Amygdala (tissue), 56 donors: ENCODE measurements at places on chromosomes 1 and 21.

- no peak for DNase-seq
Observed at GRCh38 chr1:11339346-11340232, 66.6 kb downstream of the UBIAD1 start.

DNA sequence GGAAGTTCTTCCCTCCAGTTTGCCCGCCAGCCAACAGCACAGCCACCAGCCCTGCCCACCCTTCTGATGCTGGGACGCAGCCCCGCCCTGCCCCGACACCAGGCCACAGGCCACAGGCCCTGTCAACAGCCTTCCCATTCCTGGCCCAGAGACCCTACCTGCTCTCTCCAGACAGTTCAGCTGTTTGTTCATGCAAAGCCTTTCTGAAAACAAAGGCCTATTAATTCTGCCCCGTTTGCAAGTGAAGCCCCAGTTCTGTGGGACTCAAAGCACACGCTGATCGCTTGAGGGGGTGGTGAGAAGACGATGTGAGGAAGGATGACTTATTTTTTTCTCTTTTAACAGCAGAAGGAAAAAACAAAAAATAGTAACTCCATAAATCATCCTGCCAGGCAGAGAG is 55.4 kb upstream of the KIF26B start:
- no peak for DNase-seq

DNA sequence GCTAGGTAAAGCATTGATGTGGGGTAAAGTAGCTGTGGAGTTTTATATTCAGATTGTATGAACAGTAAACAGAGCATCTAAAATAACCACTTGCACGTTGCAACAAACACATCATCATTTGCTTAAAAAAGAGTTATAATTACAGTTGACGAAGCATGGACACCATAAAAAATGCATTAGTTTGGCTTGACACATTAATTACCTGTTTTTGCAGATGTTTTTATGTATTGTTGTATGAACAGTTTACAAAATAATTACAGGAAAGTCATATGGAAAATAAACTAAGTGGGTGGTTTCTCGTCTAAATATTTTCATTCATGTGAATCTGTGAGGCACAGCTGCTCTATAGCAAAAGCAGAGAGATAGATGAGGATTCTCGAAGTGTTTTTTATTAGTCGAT is 108.3 kb downstream of the RPS6KC1 start:
- DNase-seq: no peak

DNA sequence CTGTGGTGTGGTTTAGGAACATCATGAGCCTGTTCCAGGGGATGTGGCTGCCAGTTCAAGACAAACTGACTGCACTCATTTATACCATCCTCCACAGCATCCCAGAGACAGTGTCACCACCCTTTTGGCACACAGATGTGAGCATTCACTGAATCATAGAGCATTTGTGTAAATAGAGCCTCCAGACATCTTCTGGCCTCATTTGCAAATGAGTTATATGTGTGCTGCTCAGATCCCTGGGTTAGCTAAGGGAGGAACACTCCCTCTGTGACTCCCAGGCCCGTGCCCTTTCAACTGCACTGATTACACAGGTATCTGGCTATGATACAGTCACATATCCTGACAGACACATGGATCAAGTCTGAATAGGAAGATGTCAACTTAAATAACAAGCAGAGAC is 351.5 kb upstream of the PLD5 start:
- DNase-seq: no peak

- DNase-seq: peak; percentile 18
Observed at GRCh38 chr1:2091611-2092604, 41.7 kb downstream of the PRKCZ start.

- DNase-seq: no peak
Observed at GRCh38 chr1:11308699-11309224, 35.8 kb downstream of the UBIAD1 start.

DNA sequence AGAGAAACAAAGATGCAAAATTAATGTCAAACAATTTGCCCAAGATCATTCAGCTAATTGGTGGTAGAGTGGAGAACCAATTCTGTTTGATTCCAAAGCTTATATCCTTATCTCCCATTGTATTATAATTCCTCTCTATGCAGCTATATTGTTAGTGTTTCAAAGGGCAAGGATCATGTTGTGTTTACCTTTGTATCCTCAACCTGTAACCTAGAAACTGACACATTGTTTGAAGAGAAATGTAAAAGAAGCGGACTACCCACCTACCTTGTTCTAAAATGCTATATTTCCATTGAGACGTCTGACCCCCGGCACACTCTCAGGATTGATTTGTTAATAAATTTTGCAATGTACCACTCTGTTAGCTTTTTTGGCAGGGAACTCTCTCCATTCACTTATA is 9.3 kb downstream of the RAVER2 start:
- DNase-seq: no peak

- no peak for DNase-seq
Observed at GRCh38 chr1:156584813-156585212, 5.3 kb downstream of the TTC24 start.

DNA sequence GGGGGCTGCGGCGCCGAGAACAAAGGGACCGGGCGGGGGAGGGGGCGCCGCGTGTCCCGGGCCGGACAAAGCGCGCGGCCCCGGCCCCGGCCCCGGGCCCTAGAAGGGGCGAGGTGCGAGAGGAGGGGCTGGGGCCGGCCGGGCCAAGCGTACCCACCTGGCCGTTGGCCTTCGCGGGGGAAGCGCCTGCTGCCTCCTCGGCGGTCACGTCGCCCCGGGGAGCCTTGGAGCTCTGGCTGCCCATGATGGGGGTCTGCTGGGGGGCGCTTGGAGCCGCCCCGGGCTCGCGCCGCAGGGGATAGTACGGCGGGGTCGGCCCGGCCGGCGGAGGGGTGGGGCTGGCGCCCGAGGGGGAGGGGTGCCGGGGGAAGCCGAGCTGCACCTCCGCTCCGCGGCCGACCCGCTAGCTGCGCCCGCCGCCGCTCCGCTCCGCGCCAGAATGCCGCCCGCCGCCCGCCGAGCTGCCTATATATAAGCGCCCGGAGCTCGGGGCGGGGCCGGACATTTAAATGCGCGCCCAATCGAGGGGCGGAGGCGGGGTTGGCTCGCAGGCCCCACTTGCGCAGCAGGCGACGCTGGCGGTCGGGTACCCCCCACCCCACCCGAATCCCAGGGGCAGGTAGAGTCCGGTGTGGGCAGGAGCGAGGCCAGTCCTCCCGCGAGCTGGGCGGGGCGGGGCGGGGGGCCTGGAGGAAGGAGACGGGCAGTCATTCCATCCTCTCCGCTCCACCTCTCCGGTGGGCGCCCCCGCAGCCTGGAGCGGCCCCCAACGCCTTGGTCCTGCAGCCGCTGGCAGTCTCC is at the start of gene MARCKSL1:
Gene MARCKSL1, minus strand, starts transcription at position 444 of the 801 bp plus-strand sequence. Its CDS starts 200 bp downstream, at position 244.
- peak; percentile 79 for DNase-seq

GRCh38 chr21:32368386-32368785 is 24.4 kb downstream of the URB1 start:
- no peak for DNase-seq

- DNase-seq: no peak
Observed at GRCh38 chr1:15456313-15456954, at the start of gene CELA2A. CELA2A (plus strand) TSS chr1:15456732; CDS start chr1:15456754, 22 bp downstream.

GRCh38 chr1:23370330-23370708 is 683 bp upstream of the ZNF436 start:
- no peak for DNase-seq

- DNase-seq: peak; percentile 93
Observed at GRCh38 chr1:241640149-241640866, at the start of the genes CHML and OPN3. CHML (minus strand) TSS chr1:241640369; CDS start chr1:241635766, 4,603 bp downstream. OPN3 (minus strand) TSS chr1:241640369; CDS start chr1:241640254, 115 bp downstream.

GRCh38 chr21:46088189-46088588 is 9.7 kb upstream of the COL6A2 start:
- no peak for DNase-seq

DNA sequence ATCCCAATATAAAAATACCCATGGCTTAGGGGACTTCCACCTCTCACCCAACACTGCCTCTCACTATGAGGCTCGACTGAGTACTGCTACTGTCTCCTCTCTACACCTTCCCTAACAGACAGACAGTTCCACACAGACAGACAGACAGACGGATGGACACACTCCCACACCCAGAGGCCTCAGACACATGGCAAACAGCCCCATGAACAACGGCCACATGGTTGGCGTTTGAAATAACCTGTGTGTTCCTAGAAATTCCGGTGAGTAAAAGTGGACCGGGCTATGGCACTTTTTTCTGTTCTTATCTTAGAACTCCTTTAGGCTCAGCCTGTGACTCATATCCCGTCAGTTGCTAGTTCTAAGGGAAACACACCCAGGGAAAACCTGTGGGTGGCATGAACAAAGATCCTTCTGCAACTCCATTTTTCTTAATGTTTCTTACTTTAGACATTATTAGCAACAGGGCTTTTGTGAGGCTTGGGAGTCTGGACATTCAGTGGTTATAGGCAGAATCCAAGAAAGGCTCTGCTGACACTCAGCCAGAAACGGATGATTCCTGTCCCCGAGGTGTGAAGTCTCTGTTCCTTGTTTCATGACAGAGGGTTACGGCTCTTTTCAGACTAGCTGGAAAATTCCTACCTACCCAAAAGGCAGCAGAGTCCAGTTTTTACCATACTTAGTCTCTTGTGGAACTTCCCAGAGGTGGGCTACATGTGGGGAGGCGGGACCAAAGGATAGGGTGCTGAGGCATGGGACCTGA is 90.5 kb upstream of the TLR5 start:
- DNase-seq: no peak

DNA sequence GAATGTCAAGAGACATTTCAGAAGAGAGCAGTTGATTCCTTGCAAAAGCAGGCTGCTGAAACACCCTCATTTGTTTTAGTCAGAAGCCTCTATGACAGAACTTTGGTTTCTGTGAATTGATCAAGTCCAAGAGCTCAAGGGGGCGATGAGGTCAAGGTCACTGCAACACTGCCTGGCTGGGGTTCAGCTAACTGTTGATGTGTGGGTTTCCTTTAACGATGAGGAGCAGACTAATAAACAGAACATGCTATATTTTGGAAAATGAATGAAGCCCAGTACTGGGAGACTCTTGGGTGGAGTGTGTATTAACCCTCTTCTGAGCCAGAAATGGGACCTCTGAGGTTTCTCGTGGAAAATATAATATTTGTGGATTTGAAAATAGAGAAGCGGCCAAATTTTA is 109.3 kb downstream of the ZC3H11B start:
- no peak for DNase-seq

DNA sequence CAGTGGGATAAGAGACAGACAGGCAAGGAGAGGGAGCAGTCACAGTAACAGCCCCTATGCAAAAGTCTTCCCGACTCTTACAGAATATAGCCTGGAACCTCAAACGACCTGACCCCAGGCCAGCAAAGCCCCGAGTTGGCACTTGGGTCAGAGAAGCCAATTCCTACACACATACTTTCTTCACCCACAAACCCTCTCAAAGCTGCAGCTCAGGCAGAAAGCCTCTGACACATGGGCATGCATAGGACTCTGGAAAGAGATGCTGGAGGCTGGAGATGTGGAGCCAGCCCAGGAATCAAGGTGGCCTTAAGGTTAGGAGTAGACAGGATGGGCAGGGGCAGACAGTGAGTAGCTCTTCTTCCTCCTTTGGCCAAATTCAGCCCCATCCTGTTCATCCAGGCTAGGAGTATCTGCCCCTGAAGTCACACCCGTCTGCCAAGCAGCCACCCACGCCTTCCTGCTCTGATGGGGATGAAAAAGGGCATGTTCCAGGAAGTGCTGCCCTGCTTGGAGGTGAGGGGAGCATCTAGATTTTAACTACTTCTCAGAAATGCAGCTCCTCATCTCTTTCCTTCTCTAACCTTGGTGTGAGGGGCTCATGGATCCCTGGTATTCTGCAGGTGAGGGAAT is 7.8 kb downstream of the SLC41A1 start:
- no peak for DNase-seq

DNA sequence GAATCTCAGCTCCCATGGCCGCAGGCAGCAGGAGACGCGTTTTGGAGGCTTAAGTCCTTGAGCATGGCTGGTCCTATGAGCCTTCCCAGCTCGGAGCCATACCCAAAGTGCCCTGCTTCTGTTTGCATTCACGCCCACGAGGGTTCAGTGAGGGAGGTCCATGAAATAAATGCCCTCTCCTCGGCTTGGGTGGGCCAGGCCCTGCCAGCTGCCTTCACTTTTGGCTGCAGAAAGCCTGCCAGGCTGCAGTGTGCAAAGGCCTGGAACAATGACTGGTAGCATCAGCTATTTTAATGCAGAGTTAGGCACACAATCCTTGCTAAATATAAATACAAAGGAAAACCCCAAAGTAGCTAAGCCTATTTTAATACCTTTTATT is 49.4 kb downstream of the H3-3A start:
- DNase-seq: no peak

- DNase-seq: no peak
Observed at GRCh38 chr1:218886101-218886871, 287.4 kb upstream of the LYPLAL1 start.

- no peak for DNase-seq
Observed at GRCh38 chr1:200035397-200035955, 8.0 kb downstream of the NR5A2 start.

DNA sequence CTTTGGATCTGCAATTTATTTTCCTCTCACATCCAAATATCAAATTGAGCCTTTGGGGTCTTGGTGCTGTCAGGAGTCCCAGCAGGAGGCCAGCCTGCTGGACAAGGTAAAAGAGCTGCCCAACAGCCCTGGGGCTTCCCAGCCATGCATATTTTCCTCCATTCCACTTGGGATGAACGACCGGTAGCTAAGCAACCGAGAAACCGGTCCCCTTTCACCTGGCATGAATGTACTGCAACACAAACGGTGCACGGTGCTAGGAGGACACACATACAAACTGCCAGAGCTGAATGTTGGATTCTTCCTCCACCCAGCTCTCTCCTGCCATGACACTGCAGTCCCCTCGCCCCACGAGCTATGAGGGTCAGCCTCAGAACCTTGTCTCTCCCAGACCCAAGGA is 42.7 kb downstream of the BCAR3 start:
- DNase-seq: no peak

DNA sequence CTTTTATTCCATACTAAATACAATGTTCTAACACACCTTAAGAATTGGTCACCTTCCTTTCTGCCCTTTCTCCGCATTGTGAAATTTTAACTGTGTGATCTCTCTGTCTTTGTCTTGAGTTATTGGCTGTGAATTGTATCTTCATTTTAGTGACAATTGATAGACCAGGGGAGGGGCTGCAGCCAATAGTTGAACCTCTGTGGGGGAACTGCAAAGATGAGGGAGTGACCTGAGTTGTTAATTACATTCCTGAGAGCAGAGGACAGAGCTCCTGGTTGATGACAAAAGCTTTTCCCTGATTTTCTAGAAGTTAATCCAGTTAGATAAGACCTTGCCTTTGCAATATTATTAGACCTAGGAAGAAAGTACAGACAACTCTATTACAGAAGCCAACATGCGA is 1535.7 kb downstream of the BRINP3 start:
- DNase-seq: no peak

- no peak for DNase-seq
Observed at GRCh38 chr1:245870698-245871097, 636.4 kb downstream of the SMYD3 start.

- DNase-seq: no peak
Observed at GRCh38 chr1:1165900-1166421, 7.7 kb upstream of the TTLL10 start.

- no peak for DNase-seq
Observed at GRCh38 chr1:162137179-162137960, 67.9 kb downstream of the NOS1AP start.

GRCh38 chr1:98700228-98700627 is 38.7 kb downstream of the SNX7 start:
- DNase-seq: no peak
